ENCODE measurements at places on chromosomes 2 and 18.

GRCh38 chr18:35174745-35175144 is 66.1 kb upstream of the ZNF397 start:
- DNase-seq = no peak

- DNase-seq = peak; percentile 18
Observed at GRCh38 chr2:142234741-142235140, 103.9 kb upstream of the LRP1B start.

GRCh38 chr2:35871672-35872071 is 483.9 kb upstream of the CRIM1 start:
- DNase-seq = no peak

DNA sequence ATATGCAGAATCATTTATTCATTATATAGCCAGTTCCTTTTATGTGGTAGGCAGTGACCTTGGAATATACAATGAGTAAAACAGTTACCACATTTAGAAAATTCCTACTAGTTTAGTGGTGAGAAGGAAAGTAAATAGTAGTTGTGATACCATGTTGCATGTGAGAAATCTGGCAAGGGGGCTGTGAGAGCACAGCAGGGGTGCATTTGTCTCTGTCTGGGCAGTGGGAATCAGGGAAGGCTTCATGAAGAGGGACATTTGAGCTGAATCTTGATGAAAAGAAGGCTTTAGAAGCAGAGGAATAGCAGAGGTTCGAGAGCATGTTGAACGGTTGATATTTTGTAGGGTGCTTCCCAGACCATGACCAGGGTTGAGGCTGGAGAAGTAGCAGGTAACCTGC is 78.7 kb downstream of the RAB3GAP1 start:
- DNase-seq = no peak

- DNase-seq = no peak
Observed at GRCh38 chr2:225006730-225007129, 35.5 kb downstream of the DOCK10 start.

GRCh38 chr2:47751856-47752414 is 31.0 kb upstream of the MSH6 start:
- no peak for DNase-seq

Data from NCI-H748 treated with DMSO at 0.1 percent for 48 hours (cell line).